ENCODE measurements at places on chromosomes 7 and 10.

DNA sequence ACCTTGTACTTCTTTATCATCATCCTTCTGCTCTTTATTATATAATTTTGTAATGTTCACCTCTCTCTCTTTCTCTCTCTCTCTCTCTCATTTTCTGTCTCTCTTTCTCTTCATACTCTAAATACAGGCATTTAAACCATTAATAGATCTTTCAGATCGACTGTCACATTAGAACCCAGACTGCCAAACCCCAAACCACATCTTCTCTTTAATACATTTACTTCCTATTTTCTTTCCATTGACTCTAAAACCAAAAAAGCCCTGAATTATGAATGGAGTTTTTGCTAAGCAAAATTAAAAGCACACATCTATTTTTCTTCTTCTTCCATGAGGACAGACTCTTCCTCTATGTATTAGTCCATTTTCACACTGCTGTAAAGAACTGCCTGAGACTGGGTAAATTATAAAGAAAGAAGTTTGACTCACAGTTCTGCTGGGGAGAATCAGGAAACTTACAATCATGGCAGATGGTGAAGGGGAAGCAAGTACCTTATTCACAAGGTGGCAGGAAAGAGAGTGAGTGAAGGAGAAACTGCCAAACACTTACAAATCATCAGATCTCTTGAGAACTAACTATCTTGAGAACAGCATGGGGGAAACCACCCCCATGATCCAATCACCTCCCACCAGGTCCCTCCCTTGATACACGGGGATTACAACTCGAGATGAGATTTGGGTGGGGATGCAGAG lies 272.7 kb upstream of the MGMT start:
- no peak for DNase-seq

GRCh38 chr7:9250876-9251275 lies 817.5 kb downstream of the NXPH1 start:
- DNase-seq = no peak

GRCh38 chr10:99369551-99369950 lies 40.4 kb downstream of the CNNM1 start:
- DNase-seq = no peak

GRCh38 chr7:116087291-116087690 lies 56.7 kb upstream of the TFEC start:
- DNase-seq = no peak

- no peak for DNase-seq
Observed at GRCh38 chr7:130838738-130839137, 104.7 kb upstream of the KLF14 start.

GRCh38 chr10:103605359-103606096 lies 112.0 kb downstream of the NEURL1 start:
- DNase-seq = no peak

GRCh38 chr7:104903846-104904245 lies 110.2 kb upstream of the KMT2E start:
- no peak for DNase-seq

GRCh38 chr7:149005427-149006344 lies 22.6 kb downstream of the PDIA4 start:
- peak; percentile 71 for DNase-seq

GRCh38 chr10:110006358-110007160 lies 1.2 kb upstream of the ADD3 start:
- DNase-seq = no peak

DNA sequence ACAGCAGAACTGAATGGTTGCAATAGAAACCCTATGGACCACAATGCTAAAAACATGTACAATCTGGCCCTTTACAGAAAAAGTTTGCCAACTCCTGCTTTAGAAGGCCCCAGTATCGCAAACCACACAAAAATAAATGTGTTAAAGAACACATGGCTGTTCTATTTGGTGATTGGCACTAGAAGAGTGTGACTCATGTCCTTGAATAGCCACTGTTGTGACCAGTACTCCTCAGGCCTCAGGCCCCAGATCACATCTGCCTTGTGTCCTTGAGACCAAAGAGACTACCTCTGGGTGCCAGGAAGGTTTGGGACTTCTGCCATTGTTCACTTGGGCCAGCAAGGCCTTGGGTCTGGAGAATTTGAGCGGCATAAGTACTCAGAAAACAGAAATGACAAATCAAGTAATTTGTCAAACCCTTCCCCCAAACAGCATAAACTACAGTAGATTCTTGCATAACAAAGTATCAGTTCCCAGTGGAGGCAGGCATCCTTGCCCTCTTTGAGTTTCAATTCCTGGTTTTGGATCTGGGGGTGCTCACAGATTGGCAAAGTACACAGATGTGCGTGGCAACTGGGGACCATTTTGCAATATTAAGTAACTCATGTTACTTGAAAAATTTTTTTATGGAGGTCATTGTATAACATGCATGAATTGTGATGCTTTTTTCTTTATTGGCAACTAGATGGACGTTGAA lies 50.2 kb downstream of the MTURN start:
- DNase-seq = no peak

DNA sequence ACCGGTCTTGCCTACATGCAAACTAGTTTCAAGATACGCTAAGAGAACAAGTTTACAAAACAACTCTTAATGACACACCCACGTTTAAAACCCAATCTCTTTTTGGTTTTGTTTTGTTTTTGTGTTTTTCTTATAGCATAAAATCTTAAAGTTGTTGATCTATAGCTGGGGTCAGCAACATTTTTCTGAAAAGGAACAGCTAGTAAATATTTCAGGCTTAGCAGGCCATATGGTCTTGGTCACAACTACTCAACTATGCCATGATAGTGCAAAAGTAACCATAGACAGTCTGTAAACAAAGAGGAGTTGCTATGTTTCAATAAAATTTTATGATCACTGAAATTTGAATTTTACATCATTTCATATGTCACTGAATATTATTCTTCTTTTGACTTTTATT lies 327.4 kb downstream of the AGMO start:
- no peak for DNase-seq

- no peak for DNase-seq
Observed at GRCh38 chr10:32680803-32681557, 235.0 kb downstream of the CCDC7 start.

DNA sequence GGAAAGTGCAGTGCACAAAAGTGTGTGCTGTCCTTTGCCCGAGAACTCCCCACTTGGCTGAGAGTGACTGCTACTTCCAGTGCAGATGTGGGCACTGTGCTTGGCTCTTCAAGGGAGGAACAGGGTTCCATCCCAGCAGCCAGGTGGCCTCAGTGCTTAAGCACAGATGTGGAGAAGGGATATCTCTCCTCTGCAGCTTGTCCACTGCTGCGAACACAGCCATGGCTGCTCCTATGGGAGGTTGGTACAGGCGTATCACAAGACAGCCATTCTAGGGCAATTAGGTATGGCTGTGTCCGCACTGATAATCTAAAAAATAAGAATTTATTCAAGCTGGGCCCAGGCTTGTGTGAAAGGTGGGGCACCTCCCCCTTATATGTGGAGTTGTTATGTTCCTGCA lies 66.6 kb downstream of the GLCCI1 start:
- DNase-seq = no peak

DNA sequence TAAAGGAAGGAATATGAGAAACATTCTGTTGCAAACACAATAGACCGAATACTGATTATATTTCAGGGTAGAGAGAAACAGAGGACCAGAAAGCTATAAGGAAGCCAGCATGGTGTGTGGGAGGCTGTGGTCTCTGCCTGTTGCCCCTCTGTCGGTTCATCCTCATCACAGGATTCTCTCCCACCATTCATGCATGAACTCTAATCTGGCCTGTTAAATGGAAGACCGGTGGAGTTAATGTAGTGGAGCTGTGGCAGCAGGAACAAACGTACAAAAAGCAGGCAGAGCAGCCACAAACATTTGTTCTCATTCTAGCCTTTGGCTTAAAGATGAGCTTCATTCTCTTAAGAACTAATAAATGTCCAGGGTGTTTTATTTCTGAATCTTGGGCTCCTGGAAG lies 902.4 kb downstream of the LRMDA start:
- DNase-seq = no peak

GRCh38 chr7:32178677-32179366 lies 108.6 kb upstream of the PDE1C start:
- no peak for DNase-seq

DNA sequence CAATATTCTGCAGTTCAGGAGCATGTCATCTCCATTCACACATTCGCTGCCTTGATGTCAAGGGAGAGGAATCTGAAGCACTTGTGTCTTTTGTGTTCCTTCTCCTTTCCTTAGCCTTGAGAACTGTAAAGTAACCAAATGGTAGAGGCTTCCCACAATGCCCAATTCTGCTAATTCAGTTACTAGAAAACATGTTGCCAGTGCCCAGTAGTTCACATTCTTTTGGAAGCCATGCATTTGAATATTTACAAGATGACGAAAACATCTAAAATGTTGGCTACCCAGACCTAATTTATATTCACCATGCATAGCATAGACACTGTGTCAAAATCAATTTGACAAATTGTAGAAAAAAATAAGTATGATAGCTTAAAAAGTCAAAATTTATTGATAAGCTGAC lies 852.7 kb upstream of the PHF14 start:
- no peak for DNase-seq

DNA sequence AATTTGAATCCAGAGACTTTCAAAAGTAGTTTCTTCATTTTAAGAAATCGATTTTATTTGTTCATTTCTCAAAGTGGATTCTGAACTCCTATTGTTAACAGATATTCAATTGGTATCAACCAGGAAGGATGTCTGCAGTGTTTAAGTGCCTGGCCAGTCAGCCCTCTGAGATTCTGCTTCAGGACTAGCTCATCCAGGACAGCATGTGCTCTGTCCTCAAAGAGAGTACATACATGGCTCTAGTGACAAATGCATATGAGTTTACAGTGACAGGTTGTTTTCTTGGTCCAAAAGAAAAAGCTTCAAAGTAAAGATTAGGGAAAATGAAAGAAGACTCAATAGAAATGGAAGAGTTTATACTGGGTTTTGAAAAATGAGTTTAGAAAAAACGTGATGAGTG lies 8.4 kb upstream of the PTN start:
- no peak for DNase-seq

DNA sequence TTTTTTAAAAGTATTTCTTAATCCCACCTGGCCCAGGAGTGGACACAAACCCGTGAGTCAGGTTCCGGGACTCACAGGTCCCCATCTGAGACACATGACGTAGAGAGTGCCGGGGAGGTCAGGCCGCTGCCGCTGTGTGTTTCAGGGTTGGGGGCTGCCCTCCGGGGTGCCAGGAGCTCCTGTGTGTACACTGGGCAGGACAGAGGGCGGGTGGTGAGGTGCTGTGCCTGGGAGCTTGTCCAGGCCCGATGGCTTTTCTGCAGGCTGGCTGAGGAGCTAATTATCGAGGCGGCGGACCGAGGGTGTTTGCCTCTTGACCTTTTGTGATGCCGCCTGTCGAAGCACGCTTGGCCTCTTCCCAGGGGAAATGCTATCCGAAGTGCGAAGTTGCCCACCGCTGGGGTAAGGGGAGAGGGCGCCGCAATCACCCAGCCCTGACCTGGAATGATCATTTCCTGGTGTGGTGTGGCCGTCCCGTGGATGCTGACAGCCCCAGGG lies 42.1 kb downstream of the FOXL3 start:
- DNase-seq = no peak

GRCh38 chr10:80154978-80155695 lies 22.6 kb downstream of the PLAC9 start:
- DNase-seq = no peak

DNA sequence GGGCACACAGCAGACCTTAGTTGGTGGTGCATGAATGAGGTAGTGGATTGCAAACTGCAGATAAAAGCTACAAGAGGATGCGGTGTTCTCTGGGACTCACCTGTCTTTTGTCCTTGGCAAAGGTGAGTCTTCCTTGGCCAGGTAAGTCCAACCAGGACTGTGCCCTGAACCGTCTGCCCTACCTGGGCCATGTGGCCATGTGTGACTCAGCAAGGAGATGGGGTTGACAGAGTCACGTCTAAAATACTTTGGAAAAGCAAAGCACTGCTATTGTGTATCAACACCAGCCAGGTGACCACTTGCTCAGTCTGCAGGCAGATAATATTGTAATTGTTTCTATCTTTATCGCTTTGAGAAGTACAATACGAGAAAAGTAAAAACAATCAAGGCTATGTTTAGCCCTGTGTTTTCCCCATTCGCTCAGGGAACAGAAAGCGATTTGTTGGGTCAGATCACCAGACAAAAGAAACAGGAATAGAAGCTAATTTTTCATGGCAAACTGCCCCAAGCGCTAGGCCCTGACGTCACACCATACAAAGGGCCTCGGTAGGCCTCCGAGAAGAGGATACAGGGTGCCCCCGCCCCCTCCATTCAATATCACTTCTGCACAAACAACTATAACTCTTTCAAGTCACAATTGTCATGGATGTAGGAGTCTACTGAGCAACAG lies 57.3 kb downstream of the FAM53B start:
- no peak for DNase-seq

DNA sequence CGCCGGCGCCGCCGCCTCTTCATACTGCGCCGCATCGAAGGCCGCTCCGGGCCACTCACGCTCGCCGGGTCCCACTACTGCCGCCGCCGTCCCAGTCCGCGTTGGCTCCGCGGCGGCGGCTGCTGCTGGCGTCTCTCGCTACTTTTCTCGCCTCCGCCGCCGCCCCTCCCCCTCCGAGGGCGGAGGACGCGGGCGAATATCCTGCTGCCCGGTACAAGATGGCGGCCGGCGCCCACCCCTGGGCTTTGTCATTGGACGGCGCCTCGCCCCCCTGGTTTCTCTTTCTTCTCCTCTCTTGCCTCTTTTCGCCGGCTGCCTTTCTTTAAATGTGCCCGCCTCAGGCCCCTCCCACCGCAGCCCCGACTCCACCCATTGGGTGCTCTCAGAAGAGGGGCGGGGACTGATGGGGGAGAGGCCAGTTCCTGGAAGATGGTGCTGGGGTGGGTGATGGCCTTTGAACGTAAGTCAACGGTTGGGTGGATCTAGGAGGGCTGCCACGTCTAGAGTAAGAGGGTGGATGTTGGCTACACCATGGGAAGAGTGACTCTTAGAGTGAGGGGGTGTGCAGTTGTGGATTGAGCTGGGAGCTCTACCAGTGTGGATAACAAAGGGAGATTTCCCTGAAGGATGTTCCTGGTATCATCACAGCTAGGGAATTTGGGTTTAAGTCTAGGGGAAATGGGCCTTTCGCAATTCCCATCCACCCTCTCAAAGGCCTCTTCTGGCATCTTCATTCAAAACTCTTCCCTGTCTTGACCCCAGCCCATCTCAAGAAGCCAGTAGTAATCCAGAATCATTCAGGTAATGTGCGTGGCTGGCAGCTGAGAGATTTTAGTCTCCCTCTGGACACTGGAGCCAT lies at the start of gene CCDC71L:
Gene CCDC71L (minus strand): TSS at position 297 of the 859 bp plus-strand sequence. CDS start 262 bp downstream, at position 35.
- DNase-seq = peak; percentile 75

DNA sequence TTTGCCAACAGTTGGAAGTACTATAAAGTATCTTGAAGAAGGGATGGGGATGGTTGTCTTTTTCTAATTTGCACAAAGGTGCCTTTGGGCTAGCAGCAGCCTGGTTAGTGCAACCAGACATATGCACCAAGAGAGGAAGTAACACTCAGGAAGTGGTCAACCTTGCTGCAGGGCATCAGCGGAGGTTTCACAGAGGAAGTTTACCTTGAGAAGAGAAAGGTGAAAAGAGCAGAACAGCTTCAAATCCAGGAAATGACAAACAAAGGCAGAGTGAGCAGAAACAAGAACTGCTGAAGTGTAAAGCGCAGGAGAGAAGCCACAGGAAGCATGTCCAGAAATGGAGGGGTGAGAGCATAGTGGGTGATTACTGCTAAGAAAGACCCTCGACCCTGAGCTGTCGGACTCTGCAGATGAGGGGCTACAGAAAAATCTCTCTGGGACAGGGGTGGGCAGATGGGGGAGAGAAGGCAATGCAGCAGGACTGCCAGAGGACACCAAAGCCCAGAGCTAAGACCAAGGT lies 66.9 kb downstream of the STK17A start:
- no peak for DNase-seq

All from stimulated activated CD4-positive, alpha-beta T cell treated with anti-CD3 and anti-CD28 coated beads, Interleukin-1b, Interleukin-23, amount 100 ng/mL, for 1 hour (primary cell).